ENCODE measurements at places on chromosomes 16 and 17.

GRCh38 chr17:44417553-44417952 lies 28.1 kb upstream of the ITGA2B start:
- no peak for DNase-seq

DNA sequence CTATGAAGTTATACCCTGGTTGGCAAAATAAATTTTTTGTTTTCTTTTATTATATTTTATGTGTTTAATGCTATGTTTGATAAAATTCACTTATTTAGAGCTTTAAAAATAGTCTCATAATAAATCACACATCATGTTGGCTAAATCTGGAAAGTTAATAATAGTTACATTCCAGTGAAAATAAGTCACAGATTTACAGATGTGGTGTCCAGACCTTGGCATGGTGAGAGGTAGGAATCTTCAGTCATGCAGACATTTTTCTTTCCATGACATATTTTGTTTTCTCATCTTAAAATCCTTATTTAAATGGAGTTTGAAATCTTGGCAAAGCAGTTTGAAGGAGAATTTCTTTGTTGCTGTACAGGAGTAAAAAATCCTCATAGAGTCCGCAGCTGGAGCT lies 48.1 kb upstream of the GOSR1 start:
- no peak for DNase-seq

DNA sequence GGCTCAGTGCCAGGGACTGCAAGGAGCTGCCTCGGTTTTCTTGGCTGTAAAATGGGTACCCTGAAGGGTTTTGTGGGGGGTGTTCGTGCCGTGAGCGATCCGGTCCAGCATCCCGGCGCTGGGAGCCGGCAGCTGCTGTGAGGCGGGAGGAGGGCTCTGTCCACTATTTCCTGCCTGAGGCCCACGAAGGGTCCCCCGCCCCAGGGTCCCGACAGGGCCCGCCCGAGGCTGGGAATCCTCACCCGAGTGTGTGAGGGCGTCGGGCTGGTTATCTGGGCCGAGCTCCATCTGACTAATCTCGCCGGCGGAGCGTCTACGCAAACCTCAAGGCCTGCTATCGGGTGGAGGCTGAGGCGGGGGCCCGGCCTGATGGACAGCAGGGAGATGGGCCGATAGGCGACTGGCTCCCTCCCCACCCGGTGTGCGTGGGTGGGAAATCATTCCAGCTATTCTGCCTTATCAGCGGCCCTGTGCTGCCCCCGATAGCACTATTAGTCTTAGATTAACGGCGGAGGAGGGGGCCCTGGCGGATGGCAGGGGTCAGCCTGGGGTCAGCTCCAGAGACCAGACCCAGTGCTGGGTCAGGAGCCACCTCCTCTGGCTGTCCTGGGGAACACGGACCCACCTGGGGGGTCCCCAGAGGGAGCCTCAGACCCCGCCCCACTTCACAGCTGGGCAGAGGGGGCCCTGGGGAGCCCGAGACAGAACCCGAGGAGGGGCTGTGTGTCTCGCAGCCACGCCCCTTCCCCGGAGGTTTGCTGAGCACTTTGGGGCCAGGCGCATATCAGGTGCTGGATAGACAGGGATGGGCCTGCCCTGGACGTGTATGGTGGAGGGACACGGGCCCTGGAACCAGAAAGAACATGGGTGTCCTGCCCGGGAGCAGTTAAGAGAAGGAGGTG lies 44.7 kb downstream of the ZFPM1 start:
- DNase-seq = no peak

- DNase-seq = no peak
These were observed 3.2 kb downstream of the AXIN2 start for GRCh38 chr17:65558311-65558682.

- no peak for DNase-seq
These were observed 37.7 kb downstream of the GP2 start for GRCh38 chr16:20289571-20289970.

DNA sequence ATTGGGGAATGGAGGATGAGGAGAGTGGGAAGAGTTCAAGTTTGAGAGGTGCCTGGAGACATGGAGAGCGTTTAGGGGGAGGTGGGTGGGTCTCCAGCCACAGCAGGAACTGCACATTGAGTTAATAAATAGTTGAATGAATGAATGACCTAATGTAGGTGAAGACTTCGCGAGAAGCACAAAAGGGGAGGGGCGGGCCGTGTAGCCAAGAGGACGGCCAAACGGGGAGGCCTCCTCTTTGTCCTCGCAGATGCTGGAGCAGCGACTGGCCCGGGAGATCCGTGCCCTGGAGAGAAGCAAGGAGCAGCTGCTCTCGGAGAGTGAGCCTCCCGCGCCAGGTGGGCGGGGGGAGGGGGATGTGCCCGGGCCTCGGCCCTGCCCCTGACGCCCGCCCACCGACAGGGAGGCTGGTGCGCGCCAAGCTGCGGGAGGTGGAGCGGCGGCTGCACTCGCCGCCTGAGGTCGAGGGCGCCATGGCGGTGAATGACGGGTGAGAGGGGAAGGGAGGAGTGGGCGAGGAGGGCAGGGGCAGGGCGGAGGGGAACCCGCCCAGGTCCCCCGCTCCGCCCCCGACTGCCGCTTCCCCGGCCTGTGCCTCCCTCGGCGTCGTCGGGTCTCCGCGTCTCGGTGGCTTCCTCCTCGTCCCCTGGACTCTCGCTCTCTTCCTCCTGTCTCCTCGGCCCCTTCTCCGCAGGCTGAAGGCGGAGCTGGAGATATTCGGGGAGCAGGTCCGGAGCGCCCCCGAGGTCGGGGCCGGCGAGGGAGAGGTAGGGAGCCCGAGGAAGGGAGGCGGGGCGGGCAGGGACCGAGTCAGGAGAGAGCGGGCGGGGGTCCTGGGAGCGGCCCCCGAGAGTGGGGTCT lies 12.9 kb downstream of the SYCE1L start:
- peak; percentile 58 for DNase-seq

GRCh38 chr17:58121925-58122324 lies 26.3 kb upstream of the OR4D1 start:
- no peak for DNase-seq

- DNase-seq = no peak
These were observed 7.9 kb upstream of the GSDMA start for GRCh38 chr17:39954876-39955275.

Measured in progenitor cell of endocrine pancreas (in vitro differentiated cells).